Dermis microvascular lymphatic vessel endothelial cell (primary cell): ENCODE measurements at places on chromosomes 5 and 9. TPM values are rescaled to one million over a fixed set of nuclear protein-coding genes. Genes with fewer than 3 reads are reported as not detected.

- DNase-seq = no peak
Measured at GRCh38 chr5:176803943-176804498, 6.3 kb upstream of the UNC5A start.

DNA sequence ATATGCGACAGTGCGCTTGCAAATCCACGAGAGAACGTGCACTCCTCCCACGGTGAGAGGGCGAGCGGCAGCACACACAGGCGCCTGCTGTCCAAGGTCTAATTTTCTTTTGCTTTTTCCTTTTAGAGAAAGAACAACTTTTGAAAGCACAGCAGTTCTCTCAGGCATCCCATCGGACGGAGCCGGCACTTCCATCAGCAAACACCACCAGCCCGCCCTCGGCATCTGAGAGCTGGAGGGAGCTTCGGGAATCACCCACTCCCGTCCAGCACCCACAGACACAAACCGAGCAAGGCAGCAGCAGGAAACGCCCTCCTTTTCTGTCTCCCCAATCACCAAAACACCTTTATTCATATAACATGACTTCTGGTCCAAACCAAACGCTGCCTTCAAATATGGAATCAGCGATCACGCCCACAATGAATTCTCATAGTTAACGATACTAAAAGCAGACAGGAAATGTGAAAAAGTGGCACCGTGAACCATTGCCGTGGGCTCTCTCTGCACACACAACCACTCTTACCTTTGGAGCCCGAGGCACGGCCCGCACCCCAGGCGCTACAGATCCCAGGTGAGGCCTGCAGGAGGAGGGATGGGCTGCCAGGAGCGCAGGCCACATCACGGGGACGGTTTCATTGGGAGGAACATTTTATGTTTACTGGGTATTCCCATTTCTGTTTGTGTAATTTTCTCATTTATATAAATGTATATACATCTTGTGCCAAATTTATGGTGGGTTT is 14.2 kb downstream of the LPCAT1 start:
- DNase-seq = no peak

DNA sequence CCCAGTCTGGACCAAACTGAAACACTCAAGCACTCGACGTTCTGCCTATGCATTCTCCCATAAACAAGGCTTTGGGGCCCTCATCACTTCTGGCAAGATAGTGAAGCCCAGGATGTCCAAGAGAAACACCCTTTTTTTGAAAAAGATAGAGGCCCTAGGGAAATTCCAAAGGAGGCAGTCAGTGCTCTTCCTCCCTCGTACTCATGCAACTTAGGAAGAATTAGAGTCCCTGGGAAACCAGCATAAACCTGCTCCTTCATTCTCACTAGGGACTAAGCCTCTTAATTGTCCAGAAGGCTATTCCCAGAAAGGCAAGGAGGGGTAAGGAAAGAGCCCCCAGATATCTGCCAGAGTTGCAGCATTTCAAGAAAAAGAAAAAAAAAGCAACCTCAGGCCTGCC is 7.8 kb upstream of the RUSC2 start:
- no peak for DNase-seq

DNA sequence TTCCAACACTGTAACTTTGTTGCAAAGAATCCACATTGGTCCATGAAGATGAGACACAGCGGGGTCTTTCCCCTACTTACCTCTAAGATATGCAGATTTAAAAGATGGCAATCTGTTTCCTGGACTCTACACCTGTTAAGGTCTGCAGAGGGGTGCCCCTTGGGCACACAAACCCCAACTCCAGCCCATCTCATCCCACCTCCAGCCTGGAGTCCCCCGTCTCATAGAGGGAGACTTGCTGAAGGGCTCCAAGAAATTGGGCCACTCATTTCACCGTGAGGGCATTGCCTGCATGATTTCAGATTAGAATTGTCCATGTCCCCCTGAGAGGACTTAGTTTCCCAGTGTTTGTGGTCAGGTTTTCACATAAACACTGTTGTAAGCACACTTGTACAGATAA is 365.7 kb downstream of the IRX2 start:
- DNase-seq = no peak

- DNase-seq = no peak
Measured at GRCh38 chr9:138052322-138052615, 174.7 kb downstream of the CACNA1B start.

GRCh38 chr5:90810211-90810610 is 251.6 kb downstream of the ADGRV1 start:
- no peak for DNase-seq

DNA sequence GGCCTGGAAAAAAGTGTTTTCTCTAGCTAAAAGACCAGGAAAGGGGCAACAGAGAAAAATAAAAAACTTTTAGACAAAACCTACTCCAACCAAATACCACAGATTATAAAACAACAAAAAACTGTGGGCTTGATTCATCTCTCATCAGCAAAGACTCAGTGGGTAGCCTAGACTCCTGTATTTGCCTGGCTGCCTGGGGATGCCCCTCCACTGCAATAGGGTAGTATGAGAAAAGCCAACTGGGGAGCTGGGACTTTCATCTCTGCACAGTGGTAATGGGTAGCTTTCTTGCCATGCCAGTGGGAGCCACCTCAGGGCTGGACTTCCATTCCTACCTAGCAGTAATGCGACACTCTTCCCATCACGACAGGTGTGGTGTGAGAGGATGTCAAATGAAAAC is 7.5 kb downstream of the ZNF484 start:
- no peak for DNase-seq

The CD14 gene
- total RNA-seq = 1.9 and 10.7 TPM in 2 replicates

- no peak for DNase-seq
Measured at GRCh38 chr5:111386832-111387162, 125.5 kb downstream of the STARD4 start.

The ARID3C gene
- 0.25 TPM in 1 of 2 replicates, not detected in the other for total RNA-seq

The RACK1 gene
- 4,943 and 6,849 TPM in 2 replicates for total RNA-seq

GRCh38 chr9:91408475-91408874 is 15.2 kb downstream of the NFIL3 start:
- DNase-seq = no peak

The MYMK gene
- total RNA-seq = not detected in 2 replicates

DNA sequence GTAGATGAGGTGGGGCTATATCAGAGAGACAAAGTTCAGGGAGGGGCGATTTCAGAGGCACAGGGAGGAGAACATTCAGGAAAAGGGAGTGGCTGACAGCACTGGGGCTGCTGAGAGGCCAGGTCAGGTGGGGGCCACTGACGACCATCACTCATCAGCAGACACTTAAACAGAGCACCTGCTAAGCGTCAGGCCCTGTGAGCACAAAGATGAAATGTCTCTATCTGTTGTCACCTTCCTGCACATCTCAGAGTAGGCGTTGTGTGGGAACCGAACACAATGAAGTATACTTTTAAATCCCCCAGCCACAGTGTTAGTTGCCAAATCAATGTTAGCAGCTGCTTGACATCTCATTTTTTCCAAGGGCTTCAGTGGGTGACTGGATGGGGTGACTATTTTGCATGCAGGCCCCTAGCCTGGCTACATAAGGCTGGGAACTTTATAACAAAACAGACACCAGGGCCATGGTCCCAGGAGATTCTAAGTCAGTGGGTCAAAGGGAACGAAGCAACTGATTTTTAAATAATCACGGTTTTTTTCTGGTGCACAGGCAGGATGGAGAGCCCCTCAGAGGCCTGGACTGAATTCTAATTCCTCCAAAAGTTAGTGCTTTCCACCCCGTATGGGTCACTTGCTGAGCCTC is 31.1 kb upstream of the ANKRD18A start:
- no peak for DNase-seq

The OR1J2 gene
- not detected in 2 replicates for total RNA-seq

- no peak for DNase-seq
Measured at GRCh38 chr9:93306579-93307091, 122.7 kb downstream of the WNK2 start.

GRCh38 chr9:27719711-27720110 is 146.4 kb upstream of the C9orf72 start:
- no peak for DNase-seq

DNA sequence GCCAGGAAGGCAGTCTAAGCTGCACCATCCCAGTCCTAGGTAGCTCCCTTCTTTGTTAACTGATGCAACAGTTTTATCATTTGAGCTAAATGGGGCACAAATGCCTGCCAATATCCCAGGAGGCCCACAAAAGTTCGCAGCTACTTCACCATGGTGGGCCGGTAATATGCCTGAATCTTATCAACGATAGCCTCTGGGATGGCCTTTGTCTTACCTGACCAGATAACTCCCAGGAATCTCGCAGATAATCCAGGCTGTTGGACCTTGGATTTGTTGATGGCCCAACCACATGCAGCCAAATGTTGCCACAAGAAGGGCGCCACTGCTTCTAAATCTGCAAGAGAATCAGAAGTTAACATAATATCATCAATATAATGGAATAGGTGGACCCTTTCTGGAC is 83.8 kb upstream of the ATP10B start:
- no peak for DNase-seq

GRCh38 chr9:127977009-127977883 is 3.5 kb downstream of the EEIG1 start:
- no peak for DNase-seq

DNA sequence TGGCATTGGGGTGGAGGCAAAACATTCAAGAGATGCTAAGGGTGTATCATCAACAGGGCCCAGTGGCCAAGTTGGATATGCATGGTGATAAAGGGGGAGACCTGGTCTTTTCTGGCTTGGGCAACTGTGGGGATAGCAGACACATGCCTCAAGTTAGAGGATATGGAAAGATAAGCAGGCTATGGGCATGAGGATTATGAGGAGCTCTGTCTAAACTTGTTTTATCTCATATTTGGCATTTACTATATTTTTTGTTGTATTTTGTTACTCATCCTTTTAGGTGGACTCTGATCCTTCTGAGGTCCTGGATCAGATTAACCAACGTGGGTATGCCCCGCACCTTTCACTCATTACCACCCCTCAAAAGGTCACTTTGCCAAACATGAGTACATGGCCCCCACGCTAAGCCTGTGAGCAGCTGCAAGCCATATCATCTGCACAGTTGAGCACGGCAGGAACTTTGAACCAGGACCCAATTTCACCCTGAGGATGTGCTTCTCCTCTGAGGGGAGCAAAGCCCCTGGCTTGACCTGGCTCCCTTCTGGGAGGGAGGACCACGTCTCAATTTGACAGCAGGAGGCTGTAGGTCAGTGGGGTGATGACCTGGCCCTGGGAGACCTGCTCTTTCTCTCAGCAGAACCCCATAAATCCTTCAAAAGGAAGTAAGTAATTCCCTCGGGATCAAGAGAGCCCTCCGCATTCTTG is 71.1 kb upstream of the CD180 start:
- no peak for DNase-seq

DNA sequence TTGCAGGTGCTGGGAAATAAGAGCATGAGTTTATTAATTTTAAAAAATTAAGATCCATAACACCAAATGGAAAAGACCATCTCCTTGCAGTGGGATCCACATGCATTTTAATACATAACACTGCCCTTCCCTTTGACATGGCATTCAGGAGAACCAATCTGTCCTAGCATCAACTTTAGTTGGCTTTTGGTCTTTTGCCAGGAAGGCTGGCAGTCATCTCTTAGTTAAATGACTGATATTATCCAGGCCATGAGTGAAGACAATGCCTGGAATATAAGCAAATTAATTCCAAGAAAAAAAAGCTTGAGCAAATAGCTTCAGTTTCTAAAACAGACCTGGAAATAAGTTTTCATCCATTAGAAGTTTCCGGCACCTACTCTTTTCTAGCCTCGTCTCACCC is 55.1 kb upstream of the OTULINL start:
- DNase-seq = no peak

The OLFML2A gene
- 1.9 and 2.3 TPM in 2 replicates for total RNA-seq

- no peak for DNase-seq
Measured at GRCh38 chr9:20367855-20368254, 254.4 kb downstream of the MLLT3 start.

- DNase-seq = no peak
Measured at GRCh38 chr5:151214614-151215545, 9.0 kb downstream of the CCDC69 start.

DNA sequence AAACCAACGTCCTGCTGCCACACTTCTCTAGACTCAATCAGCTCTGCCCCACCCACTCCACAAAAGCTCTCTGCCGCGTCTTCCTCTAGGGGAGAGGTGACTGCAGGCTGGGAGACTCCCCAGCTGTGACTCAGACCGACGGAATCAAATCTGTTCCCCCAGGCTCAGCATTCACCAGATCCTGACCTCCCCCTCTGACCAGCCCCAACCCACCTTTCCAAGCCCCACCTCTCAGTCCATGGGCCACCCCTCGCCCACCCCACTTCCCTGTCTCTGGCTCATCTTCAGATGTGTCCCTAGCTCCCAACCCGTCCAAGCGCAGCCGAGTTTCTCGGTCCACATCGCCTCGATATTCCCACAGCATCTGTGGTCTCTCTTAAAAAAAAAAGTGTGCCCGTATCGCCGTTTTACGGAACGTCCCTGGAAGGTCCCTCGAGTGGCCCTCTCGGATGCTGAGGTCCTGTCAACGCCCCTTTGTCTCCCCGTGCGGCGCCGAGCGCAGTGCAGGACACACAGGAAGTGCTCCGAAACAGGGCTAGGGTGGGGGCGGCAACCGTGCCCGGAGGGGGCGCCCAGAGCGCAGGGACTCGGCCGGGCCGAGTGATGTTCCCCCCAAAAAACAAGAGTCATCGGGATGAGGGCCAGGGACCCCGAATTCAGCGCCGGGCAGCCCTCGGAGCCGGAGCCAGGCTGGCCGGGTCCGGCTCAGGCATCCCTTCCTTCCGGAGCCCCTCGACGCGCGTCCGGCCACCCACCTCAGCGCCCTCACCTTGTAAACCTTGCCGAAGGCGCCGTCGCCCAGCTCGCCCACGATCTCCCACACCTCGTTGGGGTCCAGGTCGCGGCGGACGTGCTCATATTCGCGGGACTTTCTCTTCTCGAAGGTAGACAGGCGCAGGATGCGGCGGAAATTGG is 649 bp downstream of the STK10 start:
- DNase-seq = peak; percentile 82

The TEX53 gene
- not detected in 2 replicates for total RNA-seq

DNA sequence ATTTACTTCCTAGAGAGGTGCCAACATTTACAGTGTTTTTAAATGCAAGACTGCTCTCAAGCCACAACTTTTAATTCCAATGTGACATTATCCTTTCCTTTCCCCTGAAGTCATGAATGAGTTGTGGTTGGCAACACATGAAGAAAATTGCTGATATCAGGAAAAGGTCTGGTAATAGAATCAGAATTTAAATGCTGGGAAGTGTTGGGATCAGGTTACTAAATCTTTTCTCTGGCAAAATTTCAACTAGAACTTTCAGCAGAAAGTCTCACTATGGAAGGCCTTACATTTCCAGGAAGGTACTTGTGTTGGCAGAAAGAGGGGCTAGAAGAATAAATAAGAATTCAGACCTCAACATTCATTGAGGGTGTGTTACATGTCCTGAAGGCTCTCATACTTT is 10.6 kb upstream of the SLC44A1 start:
- DNase-seq = no peak

The RELL2 gene
- total RNA-seq = 6.2 and 6.3 TPM in 2 replicates

GRCh38 chr9:129489838-129490582 is 130.9 kb downstream of the C9orf50 start:
- DNase-seq = no peak

DNA sequence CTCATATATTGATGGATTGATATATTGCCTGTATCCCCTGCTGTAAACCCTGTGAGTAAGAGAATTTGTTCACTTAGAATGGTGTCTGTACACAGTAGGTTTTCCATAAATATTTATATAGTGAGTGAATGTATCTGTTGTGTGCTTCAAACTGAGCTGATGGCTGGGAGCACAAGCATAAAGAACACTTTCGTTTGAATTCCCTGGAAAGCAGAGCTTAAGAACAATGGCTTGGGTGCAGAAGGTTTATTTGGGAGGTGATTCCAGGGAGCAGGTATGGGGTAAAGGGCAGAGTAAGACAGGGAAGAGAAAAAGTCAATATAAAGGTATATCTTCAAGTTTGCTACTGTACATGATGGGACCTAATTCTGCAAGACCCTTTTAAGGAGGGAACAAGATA is 190.9 kb upstream of the TRIM32 start:
- DNase-seq = no peak
